ENCODE measurements at places on chromosomes 4 and X. TPM values are rescaled to one million over a fixed set of nuclear protein-coding genes. Genes with fewer than 3 reads are reported as not detected.

DNA sequence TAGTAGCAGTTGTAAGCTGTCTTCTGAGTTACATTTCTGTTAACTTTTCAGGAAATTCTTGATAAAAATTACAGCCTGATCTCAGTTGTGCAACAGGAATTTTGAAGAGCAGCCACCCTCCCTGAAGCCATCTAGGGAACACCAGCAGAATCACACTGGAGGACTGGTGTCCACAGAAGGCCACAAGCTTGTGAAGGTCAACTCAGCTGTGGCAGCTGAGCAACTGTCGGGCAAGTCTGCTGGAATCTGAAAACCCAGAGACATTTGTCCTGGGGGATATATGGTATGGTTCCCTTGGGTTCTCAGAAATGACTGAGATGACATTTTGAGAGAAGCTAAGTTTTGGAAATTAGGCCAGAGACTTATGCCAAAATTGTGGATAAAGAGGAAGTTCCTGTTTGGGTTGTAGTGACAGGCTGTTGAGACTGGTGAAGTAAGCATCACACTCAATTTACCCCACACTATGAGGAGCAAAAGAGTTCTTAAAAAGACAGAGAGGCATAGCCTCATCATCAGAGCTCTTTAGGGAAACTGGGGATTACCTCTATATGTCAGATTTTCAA is 78.1 kb upstream of the TNIP3 start:
- no peak for DNase-seq

- no peak for DNase-seq
These were observed 68.6 kb downstream of the PRKG2 start for GRCh38 chr4:81146466-81146865.

- no peak for DNase-seq
These were observed 580.0 kb downstream of the GALNTL6 start for GRCh38 chr4:172393220-172393619.

DNA sequence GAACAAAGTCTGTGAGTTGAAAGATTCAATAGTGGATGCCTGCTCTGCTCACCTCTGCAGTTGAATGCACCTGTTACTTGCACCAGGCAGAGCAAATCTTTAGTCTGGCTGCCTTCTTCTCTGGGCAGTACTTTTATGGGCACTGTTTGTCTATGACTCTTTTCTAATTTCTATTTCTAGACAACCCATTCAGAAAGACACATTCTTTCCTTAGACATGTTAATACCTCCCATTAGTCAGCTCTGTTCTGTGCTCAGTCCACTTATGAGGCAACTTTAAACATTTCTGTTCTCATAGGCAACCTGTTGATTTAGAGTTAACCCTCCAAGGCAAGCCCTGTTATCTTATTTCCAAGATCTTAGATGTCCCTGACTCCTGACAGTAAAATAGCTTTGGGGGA is 108.9 kb downstream of the SYNPO2 start:
- no peak for DNase-seq

DNA sequence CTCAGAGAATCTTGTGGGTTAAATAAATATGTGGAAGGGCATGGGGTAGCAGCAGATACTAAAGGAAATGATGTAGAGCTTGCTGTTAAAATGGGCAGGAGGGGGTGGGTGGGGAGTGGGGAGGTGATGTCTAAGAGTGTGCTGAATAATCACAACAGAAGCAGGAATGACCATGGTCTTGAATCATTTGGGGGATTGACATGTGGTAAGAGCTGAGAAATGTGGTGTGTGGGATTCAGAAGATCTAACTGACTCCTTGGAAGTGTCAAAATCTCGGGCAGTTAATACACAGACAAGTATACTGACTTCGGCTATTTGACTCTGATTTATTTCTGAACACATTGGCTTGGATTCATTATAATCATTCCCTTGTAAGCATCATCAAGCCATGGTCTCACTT is 6.8 kb downstream of the VGLL1 start:
- DNase-seq: no peak

DNA sequence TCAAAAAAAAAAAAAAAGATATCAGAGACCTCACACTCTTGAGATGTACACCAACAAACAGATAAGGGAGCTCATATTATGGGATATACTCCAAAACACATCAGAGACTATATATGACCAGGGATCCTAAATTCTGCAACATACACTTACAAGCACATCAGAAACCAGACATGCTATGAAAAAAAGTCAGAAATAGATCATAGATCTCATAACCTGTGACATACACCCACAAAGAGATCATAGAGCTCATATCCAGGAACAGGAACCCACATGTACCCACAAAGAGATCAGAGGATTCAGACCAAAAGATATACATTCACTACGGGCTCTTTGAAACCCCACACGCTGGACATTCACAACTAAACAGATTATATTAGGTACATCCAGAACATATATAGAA is 30.1 kb downstream of the SUV39H1 start:
- DNase-seq: no peak

DNA sequence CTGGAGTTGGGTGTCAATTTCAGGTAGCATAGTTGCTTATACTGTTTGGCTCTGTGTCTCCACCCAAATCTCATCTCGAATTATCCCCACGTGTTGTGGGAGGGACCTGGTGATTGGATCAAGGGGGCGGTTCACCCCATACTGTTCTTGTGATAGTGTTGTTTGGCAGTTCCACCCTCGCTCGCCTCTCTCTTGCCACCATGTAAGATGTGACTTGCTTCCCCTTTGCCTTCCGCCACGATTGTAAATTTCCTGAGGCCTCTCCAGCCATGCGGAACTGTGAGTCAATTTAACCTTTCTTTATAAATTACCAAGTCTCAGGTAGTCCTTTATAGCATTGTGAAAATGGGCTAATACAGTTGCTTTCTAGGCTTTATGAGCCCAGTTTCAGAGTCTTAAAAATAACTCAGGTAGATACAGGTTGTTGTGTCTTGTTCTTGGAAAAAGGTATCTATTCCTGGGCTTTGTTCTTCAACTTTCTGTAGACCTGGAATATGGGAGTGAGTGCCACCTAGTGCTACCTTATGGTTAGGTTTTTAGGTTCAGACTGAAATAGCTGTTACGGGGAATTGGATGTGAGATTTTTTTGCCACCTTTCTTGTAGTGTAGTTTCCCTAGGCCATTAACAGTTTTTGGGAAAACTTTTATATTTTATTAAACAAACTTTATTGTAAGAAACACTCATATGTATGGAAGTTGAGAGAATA is 15.6 kb downstream of the PGK1 start:
- DNase-seq: no peak

DNA sequence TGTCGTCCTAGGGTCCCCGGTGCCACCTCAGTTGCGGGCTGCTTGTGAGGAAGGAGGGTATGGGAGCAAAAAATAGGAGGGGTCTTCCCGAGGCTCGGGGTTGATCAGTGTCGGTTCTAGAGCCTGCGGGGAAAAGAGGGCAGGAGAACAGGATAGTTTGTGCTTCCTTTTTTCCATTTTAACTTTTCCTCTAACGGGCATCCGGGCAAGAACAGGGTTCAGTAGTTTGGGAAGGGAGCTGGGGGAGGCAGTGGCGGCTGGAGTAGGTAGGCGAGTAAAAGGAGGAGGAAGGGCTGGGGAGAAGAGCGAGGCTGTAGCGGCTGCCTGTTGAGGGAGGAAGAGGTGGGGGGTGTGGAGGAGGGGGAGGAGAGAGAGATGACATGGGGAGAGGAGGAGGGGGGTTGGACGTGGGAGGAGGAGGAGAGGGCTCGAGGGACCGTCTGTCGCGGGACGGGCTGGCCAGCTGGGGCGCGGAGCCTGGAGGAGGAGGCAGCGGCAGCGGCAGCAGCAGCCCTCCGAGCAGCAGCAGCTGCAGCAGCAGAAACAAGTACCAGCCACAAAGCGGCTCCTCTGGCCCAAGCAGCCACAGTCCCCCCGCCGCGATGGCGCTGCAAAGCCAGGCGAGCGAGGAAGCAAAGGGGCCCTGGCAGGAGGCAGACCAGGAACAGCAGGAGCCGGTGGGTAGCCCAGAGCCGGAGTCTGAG is at the start of gene SLC16A2:
TSS of gene SLC16A2 (plus strand) at position 458 of the 704 bp plus-strand sequence. CDS start at position 603, 145 bp downstream.
- peak; percentile 88 for DNase-seq

DNA sequence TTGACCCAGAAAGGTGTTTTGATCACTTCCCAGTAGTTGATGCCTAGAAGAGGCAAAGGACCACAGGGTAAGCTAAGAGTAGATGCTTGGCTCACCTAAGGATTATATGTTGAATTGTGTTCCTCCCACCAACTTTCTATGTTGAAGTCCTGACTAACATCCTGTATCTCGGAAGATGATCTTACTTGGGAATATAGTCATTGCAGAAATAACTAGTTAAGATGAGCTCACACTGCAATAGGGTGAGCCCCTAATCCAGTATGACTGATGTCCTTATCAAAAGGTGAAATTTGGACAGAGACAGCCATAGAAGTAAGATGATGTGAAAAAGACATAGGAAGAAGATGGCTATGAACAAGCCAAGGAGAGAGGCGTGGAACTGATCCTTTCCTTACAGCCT is 3.3 kb upstream of the HMGB2 start:
- DNase-seq: no peak

- DNase-seq: peak; percentile 63
These were observed 46.3 kb upstream of the AFAP1 start for GRCh38 chr4:7985891-7986441.

GRCh38 chrX:10189317-10190268 is 32.8 kb downstream of the CLCN4 start:
- peak; percentile 75 for DNase-seq

DNA sequence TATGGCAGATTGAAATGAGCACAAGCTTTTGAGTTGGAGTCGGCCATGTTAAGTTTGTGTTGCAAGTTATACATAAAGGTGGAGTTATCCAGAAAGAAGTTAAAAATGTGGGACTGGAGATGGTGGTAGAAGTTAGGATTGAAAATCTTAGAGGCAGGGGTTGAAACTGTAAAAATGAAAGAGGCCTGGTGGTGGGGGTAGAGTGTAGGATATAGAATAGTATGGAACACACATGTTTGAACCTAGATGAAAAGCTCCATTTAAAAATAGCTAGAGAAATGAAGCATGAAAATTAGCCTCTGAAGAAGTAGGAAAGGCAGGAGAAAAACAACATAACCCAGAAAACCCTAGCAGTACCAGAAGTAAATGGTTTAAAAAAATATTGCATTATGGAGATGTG is 131.8 kb upstream of the ENPEP start:
- DNase-seq: no peak

- DNase-seq: no peak
These were observed 474.7 kb downstream of the NKX6-1 start for GRCh38 chr4:84024405-84024804.

GAGE12J gene
- total RNA-seq: 0.72 TPM
